ENCODE measurements at places on chromosomes 12 and 14.

DNA sequence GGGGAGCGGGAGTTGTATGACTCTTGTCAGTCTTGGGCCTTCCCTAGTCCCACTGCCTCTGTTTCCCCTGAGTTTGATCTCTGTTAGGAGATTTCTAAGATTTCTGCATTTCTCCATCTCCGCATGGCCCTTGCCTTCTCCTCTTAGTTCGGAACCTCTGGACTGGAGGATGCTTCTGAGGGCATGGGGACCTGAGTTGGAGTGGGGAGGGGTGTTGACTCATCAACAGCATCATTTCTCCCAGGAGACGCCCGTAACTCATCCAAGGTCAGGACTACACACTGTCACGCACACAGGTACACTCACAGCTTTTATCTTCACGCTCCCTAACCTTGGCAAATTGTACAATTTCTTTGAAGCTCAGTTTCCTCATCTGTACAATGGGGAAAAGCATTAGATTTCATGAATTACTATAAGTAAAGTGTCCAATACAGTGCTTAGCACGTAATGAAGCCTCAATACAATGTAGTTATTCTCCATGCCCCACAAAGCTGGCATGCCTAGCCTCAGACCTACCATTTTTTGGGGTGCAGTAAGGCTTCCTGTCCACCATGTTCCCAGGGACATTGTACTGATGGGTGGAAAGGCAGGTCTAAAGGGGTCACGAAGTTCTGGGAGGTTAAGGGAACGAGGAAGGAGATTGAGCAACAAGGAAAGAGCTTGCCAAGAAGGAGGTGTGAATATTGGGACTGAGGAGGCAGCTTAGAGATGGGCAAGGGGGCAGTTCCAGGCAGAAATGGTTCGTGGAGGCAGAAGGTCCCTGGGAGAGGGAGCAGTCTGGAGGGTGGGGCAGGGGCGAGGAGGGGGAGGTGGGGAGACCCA is 600 bp upstream of the LAG3 start:
- no peak for DNase-seq

DNA sequence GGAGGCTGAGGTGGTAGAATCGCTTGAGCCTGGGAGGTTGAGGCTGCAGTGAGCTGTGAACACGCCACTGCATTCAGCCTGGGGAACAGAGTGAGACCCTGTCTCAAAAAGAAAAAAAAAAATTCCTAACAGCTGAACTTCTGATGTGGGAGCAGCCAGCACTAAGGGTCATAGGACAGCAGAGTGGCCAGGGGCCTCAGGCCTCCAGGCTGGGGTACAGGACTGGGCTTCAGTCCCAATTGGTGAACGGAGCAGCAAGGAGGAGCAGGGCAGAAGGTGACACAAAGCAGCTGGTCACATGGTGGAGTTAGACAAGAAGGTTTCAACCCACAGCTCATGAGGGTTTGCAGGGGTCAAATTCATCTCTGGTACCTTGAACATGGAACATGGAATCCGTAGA is 40.8 kb upstream of the NRXN3 start:
- DNase-seq = no peak

GRCh38 chr14:91252871-91253794 is 8.6 kb upstream of the GPR68 start:
- no peak for DNase-seq

- no peak for DNase-seq
Observed at GRCh38 chr12:127685931-127686330, 581.0 kb upstream of the TMEM132C start.

DNA sequence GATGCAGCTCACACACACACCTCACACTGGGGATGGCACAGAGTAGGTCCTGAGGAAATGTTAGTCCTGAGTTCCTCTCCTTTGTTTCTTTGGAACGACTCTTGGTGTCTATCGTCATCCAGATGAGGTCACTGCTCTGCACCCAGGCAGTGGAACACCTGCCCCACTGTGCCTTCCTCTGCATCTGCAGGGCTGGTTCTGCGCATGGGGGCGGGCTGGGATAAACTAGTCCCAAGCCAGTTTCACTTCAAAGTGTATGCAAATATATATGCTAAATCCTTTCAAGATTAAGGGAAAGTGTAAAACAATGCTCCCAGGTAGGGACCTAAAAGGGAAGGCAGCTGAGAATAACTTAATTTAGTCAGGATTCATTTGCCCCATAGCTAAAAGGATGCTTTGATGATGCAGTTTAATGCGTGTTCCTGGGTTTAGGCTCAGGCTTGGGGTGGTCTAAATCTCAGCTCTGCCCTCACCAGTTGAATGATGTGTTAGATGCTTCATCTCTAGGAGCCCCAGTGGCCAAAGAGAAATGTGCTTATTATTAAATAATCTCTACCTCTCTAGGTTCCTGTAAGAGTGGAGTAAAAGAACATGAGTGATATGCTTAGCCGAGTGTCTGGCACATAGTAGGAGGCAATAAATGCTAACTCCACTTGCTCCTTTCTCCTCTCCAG is 47.1 kb upstream of the OVCH1 start:
- no peak for DNase-seq

GRCh38 chr12:94873734-94874517 is 129.6 kb downstream of the NDUFA12 start:
- no peak for DNase-seq

Measured in hypothalamus (tissue), 51 donors.